ENCODE measurements at places on chromosomes 7 and 10.

- no peak for DNase-seq
Measured at GRCh38 chr7:2619116-2619515, 12.7 kb upstream of the TTYH3 start.

GRCh38 chr7:132359743-132360142, 216.5 kb downstream of the PLXNA4 start:
- DNase-seq: no peak

DNA sequence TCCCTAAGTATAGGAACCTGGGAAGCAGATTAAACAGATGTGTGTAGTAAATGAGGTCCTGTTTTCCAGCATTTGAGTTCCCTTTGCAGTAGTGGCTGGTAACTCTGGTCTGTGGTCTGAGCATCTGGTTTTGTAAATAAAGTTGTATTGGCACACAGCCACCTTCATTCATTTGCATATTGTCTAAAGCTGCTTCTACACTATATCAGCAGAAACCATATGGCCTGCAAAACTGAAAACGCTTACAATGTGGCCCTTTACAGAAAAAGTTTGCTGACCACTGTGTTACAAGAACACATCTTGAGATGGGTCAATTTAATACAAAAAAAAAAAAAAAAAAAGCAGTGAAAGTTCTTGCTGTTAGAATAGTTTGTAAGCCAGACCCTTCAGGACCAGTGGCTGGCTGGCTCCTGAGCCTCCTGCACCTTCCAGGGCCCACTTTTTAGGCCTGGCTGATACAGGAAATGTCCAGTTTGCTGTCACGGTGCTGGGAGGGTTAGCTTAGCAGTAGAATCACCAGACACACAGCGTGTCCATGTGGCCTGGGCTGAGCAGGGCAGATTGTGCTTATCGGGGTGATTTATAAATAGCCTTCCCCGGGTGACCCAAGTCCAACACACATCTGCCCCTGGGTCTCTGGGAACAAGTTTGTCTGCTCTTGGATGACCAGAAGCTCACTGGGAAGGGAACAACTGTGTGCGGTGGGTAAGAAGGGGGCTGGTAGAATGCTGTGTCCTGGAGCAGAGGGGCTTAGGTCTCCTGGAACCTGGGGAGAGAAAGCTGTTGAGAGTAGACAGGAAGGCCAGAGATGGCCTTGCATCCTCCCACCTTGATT, 1.4 kb downstream of the C10orf71 start:
- no peak for DNase-seq

DNA sequence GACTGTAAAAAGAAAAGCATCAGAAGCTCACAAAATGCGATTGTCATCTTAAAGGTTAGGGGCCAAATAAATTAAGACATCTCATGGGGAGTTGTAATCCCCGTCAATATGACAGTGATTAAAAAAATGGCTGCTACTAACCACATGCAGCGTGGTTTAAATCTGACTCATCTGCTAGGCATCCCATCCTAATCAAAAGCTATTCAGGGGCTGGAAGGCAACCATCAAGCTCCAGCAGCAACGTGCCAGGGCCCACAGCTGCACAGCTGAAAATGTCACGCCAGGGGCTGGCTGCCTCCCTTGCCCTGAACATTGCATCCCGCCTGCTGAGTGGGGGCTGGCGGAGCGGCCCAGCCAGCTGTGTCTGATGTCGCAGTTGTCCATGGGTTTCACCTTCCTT, 66.3 kb upstream of the FRMD4A start:
- no peak for DNase-seq

GRCh38 chr10:99975106-99975829, 34.5 kb downstream of the DNMBP start:
- DNase-seq: no peak

- DNase-seq: no peak
Measured at GRCh38 chr10:96638696-96639095, 51.9 kb upstream of the TM9SF3 start.
